ENCODE measurements at places on chromosomes 11 and 22.

DNA sequence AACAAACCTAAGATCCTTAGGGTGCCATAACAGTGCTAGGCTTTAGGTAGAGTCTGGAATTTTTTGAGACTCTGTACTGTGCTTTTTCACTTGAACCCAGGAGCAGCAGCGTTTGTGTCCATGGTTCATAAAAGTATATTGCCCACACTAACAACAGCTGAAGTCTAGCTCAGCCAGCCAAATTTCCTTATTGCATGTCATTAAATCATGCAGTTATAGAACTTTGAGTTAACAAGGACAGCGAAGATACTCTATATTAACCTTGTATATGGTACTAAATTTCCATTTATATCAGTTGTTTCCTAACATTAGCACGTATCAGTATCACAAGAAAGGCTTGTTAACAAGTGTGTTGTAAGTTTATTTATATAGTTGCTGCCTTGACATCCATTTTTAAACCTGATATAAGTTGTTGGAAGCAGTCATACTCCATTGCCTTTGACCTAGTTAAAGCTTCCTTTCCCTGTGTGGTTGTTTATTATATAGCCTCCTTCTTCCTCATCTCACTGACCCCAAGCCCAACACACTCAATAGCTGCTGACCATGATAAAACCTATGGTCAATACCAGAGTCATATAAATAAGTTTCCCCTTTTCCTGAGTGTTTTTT is 46.7 kb downstream of the NXPE2 start:
- no peak for DNase-seq

- DNase-seq: peak; percentile 17
Measured at GRCh38 chr11:45444796-45445195, 158.7 kb upstream of the SYT13 start.

DNA sequence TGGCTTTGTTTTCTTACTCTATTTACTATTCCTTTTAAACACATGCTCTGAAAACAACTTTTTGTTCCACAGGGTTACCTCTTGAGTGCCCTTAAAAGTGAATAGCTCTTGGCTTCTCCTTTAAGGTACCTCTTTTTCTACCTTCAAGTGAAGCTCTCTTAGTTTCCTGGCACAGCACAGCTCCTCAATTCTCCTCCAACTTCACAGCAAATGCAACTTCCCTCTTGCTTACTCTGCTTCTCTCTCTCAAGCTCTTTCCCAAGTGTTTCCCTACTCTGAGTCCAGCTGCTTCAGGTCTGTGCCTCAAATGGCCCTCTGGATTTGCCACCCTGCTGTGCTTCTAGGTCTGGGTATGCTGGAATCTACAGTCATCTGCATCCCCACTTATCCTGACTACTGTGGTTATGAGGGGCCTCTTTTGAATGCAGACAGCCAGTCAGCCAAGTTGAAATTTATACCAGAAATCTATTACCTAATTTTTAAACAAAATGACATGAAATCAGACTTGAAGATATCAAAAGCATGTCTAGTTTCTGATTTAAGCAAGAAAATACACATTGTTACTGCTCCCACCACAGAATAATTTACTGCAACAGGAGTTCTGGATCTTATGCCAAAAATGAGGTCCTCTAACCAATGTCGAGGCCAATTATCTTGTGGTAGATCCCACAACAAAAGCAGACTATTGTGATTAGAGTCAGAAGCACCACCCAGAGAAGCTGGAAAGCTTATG is 371.1 kb downstream of the SOX6 start:
- DNase-seq: no peak

GRCh38 chr22:24059121-24059520 is 48.0 kb downstream of the CABIN1 start:
- DNase-seq: no peak

- no peak for DNase-seq
Measured at GRCh38 chr11:696955-697491, 1.4 kb downstream of the TMEM80 start.

DNA sequence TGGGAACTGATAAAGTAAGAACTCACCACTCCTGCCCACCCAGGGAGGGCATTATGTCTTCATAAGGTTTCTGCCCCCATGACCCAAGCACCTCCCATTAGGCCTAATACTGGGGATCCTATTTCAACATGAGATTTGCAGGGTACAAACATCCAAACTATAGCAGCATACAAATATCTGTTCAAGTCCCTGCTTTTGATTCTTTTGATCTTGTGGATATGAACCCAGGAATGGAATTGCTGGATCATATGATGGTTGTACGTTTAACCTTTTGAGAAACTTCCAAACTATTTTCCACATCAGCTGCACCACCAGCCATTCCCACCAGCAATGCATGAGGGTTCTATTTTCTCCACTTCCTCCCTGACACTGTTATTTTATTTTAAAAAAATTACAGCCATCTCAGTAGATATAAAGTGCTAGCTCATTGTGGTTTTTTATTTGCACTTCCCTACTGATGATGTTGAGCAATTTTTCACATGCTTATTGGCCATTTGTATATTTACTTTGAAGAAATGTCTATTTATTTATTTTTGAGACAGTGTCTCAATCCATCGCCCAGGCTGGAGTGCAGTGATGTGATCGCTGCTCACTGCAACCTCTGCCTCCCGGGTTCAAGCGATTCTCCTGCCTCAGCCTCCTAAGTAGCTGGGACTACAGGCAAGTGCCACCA is 7.1 kb upstream of the ATG16L2 start:
- DNase-seq: no peak

DNA sequence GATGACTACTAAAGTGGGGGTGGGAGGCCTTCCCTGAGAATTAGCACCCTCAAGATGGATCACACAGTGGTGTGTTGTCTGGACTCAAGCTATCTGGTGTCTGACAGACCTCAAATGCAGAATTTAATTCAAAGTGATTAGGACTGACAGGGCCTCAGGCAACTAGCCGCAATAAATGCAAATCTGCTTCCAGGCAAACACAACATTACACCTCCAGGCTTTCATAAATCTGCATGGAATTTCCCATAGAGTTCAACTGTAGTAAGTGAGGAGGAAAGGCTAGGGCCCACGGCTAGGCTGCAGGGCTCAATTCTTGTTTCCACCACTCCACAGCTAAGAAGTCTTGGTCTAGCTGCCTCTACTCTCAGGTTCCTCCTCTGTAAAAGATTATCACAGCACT is 331.4 kb downstream of the LARGE1 start:
- no peak for DNase-seq

GRCh38 chr22:45229181-45229580 is 11.5 kb downstream of the KIAA0930 start:
- no peak for DNase-seq

DNA sequence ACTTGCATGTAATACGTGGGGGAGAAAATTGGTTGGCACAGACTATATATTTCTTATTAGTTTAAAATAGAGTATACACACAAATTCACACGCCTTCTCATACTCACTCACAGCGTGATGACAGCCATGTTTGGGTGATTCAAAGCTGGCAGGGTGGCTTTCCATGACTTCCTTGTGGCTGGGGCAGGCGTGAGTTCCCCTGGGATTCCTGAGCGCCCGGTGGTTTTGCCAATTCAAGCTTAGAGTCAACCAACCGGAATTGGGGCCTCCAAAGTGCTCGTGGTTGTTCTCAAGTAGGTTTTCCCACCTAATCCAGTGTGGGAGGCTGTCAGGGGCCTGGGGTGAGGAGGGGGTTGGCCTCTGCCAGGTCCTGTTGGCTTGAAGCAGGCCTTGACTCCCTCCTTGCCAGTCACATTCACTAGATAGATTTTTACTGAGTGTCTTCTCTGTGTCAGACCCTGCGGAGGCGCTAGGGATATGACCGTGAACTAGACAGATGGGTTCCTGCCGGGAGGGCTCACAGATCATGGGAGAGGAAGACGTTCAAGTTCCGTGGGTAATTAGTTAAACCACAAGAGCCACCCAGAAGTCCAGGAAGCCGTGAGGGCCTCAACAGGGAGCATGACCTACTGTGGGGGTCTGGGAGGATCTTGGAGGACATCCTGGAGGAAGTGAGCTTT is 11.5 kb downstream of the PKNOX2 start:
- no peak for DNase-seq

GRCh38 chr22:22424210-22424800 is 84.2 kb downstream of the ZNF280B start:
- no peak for DNase-seq

GRCh38 chr11:123653483-123653826 is 969 bp downstream of the SCN3B start:
- DNase-seq: no peak

- DNase-seq: no peak
Measured at GRCh38 chr22:42108848-42109247, 18.3 kb upstream of the NDUFA6 start.

DNA sequence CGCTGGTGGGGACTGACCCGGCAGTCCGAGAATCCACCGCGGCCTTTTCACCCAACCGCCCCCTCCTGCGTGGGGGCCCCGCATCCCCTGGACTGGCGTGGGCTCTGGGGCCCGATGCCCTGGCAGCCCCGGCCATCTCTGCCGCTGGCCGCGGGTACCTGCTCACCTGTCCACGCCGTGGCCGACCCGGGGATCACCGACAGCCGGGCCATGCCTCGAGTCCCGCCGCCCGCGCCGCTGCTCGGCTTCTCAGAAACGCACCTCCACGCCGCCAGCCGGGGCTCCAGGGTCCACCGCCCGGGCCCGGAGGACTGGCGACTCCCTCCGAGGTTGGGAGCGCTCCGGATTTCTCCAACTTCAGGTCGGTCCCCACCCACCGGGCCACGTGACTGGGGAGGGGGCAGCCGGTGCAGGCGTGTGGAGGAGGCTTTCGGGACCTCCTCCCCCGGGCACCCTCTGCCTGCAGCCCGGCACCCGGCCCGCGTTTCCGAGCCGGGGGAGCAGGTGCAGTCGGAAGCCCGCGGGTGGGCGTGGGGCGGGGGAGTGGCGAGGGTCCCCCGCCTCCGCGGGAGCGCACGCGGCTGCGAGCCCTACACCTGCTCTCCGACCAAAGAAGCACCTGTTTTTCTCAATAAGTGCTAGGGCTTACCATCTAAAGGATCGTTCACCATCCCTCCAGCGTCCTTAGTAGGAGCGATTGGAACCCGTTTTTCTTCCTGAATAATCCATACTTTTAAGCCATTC is 554 bp upstream of the NRIP3 start:
- DNase-seq: no peak
